ENCODE measurements at places on chromosomes 3 and 15.

GRCh38 chr15:63191895-63192618 is 2.7 kb downstream of the RAB8B start:
- no peak for DNase-seq

DNA sequence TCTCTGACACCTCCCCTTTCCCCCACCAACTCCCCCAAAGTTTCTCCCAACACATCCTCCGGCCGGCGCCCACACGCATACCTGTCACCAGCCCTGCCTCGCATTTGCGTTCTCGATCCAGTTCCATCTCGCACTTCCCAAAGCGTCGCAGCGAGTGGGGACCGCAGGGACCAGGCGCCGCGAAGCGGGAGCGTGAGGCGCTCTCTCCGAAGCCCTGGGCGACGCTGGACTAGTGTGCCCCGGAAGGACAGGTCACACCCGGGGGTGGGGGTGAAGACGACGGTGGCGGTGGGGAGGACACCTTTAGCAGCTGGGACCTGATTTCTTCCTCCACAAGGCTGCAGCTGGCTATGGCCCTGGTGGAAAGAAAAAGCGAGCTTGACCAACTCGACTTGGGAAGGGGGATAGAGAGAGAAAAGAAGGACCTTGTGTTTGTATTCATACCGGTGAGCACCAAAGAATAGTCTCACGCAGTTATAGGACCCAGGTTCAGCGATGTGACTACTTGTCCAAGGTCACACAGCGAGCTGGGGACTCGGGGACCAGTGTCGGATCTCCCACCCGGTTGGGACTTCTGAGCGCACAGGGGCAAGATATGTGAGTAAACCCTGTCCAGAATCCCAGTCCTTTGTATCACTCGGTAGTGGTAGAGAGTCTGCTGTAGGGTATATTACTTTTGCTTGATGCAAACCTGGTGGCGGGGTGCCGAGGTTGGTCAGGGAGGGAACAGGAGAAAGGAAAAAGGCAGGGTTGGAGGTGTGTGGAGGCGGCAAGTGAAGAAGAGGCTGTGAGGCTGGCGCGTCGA is 607 bp upstream of the GHSR start:
- DNase-seq: no peak

DNA sequence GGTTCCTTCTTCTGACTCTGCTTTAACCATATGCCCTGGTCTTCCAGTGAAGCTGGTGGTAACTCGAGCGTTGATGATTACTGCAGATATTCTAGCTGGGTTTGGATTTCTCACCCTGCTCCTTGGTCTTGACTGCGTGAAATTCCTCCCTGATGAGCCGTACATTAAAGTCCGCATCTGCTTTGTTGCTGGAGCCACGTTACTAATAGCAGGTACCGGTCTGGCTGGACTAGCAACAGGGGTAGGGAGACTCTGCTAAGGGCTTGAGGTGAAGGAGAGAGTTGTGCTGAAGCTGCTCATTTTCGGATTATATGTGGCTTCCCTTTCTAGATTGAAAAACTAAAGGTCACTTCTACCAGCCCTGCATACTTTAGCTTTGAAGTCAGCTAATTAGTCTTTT is 16.8 kb downstream of the CLDN16 start:
- DNase-seq: no peak

- DNase-seq: no peak
Observed at GRCh38 chr3:168090306-168091085, 5.2 kb downstream of the GOLIM4 start.

DNA sequence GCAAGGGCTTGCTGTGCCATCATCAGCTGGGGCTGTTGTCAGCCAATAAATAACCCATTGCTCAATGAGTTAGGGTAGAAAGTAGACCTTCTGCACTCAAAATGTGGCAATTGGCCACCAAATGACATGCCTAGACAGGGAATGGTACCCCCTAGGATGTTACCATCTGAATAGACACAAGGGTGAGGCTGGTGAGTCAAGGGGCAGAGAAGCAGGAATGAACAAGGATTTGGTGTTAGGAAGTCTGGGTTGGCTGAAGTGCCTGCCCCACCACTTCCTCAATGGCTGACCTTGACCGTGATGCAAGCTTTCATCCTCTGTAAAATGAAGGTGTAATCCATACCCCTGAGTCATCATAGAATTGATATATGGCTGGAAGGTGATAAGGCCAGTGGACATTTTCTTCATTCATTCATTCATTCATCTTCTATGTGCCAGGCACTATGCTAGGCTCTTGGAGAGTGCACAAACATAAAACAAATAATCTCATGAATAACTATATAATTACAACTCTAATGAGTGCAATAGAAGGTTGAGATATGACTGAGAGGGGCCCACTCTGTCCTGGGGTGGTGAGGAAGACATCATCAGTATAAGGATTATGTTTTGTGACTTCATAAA is 4.4 kb upstream of the CA12 start:
- no peak for DNase-seq

DNA sequence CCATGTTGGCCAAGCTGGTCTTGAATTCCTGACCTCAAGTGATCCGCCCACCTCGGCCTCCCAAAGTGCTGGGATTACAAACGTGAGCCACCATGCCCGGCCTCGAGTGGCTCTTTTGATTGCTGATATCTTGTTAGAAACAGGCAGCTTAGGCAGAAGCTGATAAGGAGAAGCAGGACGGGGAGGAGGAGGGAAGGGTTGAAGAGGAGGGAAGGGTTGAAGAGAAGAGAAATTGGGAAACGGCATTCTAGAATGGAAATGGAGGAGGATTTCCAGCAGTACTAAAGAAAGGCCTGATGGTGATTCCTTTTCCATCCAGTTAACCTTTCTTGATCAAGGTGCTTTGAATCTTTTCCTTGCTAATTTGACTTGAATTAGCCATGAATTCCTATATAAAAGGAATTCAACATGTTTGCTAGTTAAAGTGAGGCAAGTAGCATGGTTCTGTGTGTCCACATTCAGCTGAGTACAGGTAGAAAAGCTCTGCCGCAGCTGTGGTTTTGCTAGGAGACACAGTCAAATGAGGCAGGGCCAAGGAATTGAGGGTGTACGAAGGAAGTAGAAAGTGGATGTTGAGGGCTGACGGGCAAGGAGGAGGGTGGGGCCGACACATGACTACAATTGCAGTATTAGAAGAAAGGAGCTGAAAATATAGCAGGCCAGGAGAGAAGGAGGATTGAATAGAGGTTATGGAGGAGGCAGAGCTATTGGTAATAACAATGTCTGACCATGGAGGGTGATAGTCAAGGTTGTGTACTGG is 27.2 kb upstream of the ATP1B3 start:
- DNase-seq: no peak
